ENCODE measurements at places on chromosomes 3 and 15. TPM values are rescaled to one million over a fixed set of nuclear protein-coding genes. Genes with fewer than 3 reads are reported as not detected.

The UROC1 gene
- not detected for total RNA-seq

The FEZF2 gene
- not detected for total RNA-seq

The FRMD4B gene
- total RNA-seq, result 38.7 TPM

- H3K27me3 ChIP-seq, result no peaks in the 10 kb centered on the region
- peak overlapping the region; percentile 75 for H3K27ac ChIP-seq
- H3K36me3 ChIP-seq, result no peaks in the 10 kb centered on the region
- H3K4me3 ChIP-seq, result no peak overlapping the region
These were observed 49.4 kb upstream of the FLNB start for GRCh38 chr3:57958642-57959422.

DNA sequence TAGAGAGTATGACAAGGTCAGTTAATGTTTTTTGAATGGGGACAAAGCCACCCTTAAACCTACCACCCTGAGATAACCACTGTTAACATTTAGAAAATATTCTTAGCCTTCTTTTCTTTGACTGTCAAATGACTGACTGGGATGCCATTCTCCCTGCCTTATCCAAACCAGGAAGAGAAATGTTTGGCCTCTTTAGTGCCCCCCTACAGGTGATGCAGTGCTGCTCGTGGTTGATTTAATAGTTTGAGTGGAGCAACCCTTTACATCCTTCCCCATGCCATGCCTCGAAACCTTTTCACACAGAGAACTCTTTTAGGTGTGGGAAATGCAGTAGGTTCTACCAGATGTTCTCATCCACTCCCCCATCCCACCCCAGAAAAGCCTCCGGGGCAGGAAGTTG, 38.7 kb upstream of the UMPS start:
- H3K4me3 ChIP-seq, result no peak overlapping the region
- H3K27me3 ChIP-seq, result no peaks in the 10 kb centered on the region
- DNase-seq, result no peak
- no peak overlapping the region for H3K27ac ChIP-seq
- H3K4me1 ChIP-seq, result peaks cover 5% of the 10 kb centered on the region

DNA sequence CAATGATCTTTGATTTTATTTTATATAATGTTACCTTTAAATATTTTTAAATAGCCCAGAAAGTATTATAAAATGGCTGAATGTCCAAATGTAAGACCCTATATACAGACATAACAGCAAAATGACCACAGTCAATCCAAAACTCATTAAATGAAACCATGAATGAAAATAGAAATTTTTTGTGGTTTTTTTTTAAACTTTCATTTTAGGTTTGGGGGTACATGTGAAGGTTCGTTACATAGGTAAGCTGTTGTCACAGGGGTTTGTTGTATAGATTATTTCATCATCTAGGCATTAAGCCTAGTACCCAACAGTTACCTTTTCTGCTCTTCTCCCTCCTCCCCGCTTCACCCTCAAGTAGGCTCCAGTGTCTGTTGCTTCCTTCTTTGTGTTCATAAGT, 108.8 kb downstream of the FAIM start:
- no peak for DNase-seq
- no peak overlapping the region for H3K27ac ChIP-seq
- no peaks in the 10 kb centered on the region for H3K27me3 ChIP-seq
- H3K36me3 ChIP-seq, result peaks cover 16% of the 10 kb centered on the region
- no peaks in the 10 kb centered on the region for H3K4me1 ChIP-seq
- no peak overlapping the region for H3K4me3 ChIP-seq

The GOLGA8A gene
- 64.0 TPM for total RNA-seq

- H3K27me3 ChIP-seq, result no peaks in the 10 kb centered on the region
- DNase-seq, result peak; percentile 53
- no peaks in the 10 kb centered on the region for H3K36me3 ChIP-seq
These were observed 40.6 kb downstream of the CHDH start for GRCh38 chr3:53805463-53806159.

The PGBD4 gene
- total RNA-seq, result 2.4 TPM

The GRIP2 gene
- total RNA-seq, result 2.7 TPM

The MGA gene
- total RNA-seq, result 45.4 TPM

The RASGRF1 gene
- total RNA-seq, result 1.5 TPM

GRCh38 chr3:99700631-99701268, 62.4 kb downstream of the COL8A1 start:
- no peaks in the 10 kb centered on the region for H3K27me3 ChIP-seq
- no peak overlapping the region for H3K27ac ChIP-seq
- no peaks in the 10 kb centered on the region for H3K36me3 ChIP-seq
- no peak overlapping the region for H3K4me3 ChIP-seq
- peaks cover 10% of the 10 kb centered on the region for H3K4me1 ChIP-seq
- no peak for DNase-seq

The SLC27A2 gene
- total RNA-seq, result 5.9 TPM

DNA sequence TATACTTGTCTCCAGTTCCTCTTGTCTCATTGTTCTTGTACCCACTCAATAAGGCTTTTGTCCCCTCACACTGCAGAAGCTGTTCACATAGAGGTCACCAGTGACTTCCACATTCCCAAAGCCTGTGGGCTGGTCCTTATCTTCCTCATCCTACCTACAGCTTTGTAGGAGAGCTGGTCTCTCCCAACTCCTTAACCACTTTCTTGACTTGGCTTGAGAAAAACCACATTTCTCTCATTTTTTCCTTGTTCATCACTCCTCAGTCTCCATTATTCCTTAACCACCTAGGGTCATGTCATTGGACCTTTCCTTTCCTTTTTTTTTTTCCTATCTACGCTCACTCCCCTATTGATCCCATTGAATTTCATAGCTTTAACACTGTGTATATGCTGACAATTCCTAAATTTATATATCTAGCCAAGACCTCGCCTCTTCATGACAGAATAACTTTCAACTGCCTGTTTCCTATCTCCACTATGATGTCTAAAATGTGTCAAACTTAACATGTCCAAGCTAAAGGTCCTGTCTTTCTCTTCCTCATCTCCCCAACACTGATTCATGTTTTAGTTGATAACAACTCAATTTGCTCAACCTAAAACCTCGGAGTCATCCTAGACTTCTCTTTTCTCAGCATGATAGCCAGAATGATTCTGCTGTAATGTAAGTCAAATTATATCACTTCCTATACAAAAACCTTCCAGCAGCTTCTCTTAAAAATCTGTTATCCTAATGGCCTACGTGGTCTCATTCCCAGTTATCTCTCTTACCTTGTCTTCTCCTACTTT, 49.5 kb downstream of the CEP63 start:
- H3K4me1 ChIP-seq, result no peaks in the 10 kb centered on the region
- no peak for DNase-seq
- no peaks in the 10 kb centered on the region for H3K27me3 ChIP-seq

- H3K4me1 ChIP-seq, result peaks cover 4% of the 10 kb centered on the region
- no peak overlapping the region for H3K27ac ChIP-seq
- H3K4me3 ChIP-seq, result no peak overlapping the region
- DNase-seq, result no peak
- H3K27me3 ChIP-seq, result no peaks in the 10 kb centered on the region
These were observed 9.1 kb downstream of the CLPX start for GRCh38 chr15:65176056-65176455.

DNA sequence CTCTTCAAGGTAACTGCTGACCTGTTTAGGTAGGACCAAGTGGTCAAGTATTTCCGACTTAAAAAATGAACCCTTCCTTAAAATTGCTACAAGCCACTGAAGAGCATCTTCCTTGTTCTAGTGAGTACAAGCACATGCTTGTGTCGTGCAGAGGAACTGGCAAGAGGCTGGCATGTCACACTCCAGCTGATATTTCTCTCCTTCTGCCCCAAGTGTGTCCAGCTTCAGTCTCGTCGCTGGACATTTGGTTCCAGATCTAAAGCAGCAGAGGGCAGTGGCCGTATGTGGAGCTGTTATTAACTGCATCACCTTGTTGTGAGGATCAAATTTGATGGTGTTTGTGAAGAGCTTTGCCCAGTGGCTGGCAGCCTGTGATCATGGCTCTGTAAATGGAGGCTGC, 10.0 kb downstream of the RBP2 start:
- DNase-seq, result no peak
- no peak overlapping the region for H3K27ac ChIP-seq
- peaks cover 16% of the 10 kb centered on the region for H3K4me1 ChIP-seq
- H3K4me3 ChIP-seq, result no peak overlapping the region

GRCh38 chr15:69876064-69876940, 221.4 kb downstream of the TLE3 start:
- no peaks in the 10 kb centered on the region for H3K36me3 ChIP-seq
- no peak for DNase-seq
- no peak overlapping the region for H3K4me3 ChIP-seq
- H3K27me3 ChIP-seq, result peaks cover 3% of the 10 kb centered on the region
- H3K4me1 ChIP-seq, result peaks cover 11% of the 10 kb centered on the region
- H3K27ac ChIP-seq, result no peak overlapping the region

DNA sequence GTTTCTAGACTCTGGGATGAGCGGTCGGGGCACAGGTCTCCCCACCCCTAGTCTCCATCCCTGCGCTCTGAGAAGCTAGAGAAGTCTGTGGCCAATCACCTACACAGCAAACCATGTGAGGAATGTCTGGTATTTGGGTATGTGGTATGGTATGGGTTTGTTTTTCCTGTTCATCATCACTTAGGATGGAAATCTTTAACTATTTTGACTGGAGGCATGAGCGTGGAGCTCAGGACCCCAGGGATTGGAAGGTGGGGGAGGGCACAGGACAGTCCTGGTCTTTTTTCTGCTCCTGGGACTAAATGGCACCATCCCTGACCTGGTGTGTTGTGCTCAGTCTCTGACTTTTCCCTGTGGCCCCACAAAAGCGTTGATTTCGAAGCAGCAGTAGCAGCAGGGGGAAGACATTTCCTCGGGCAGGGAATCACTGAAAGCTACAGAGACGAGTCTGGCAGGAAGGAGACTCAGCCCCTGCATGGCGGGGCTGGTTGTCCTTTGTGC, 191.7 kb upstream of the TPM1 start:
- peak overlapping the region; percentile 87 for H3K27ac ChIP-seq
- H3K27me3 ChIP-seq, result no peaks in the 10 kb centered on the region

The CPA3 gene
- total RNA-seq, result not detected

DNA sequence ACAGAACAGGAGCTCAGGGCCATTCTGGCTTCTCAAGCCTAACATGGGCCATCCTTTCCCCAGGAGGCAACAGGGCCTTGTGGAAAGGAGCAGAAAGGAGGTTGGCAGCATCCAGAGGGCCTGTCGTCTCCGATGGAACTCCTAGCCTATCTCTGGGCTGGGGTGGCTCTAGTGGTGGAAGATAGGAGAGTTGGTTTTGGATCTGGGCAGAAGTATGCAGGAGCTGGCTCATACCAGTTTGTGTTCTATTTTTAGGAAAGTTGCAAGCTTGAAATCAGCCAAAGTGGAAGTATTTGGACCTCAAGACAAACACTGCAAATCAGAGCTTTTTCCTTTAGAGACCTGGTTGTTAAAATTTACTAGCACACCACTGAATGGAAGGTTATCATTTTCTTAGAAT, 35.4 kb upstream of the XCR1 start:
- no peak for DNase-seq
- peaks cover 12% of the 10 kb centered on the region for H3K27me3 ChIP-seq
- no peak overlapping the region for H3K4me3 ChIP-seq

The ATOSA gene
- 35.4 TPM for total RNA-seq

GRCh38 chr15:82804575-82804949, 1.3 kb downstream of the FSD2 start:
- peaks cover 12% of the 10 kb centered on the region for H3K4me1 ChIP-seq
- peaks cover 30% of the 10 kb centered on the region for H3K27me3 ChIP-seq
- no peak for DNase-seq
- no peak overlapping the region for H3K4me3 ChIP-seq
- no peak overlapping the region for H3K27ac ChIP-seq

The MORC1 gene
- not detected for total RNA-seq

The ANKUB1 gene
- total RNA-seq, result not detected
